ENCODE measurements at places on chromosomes 7 and 10.

DNA sequence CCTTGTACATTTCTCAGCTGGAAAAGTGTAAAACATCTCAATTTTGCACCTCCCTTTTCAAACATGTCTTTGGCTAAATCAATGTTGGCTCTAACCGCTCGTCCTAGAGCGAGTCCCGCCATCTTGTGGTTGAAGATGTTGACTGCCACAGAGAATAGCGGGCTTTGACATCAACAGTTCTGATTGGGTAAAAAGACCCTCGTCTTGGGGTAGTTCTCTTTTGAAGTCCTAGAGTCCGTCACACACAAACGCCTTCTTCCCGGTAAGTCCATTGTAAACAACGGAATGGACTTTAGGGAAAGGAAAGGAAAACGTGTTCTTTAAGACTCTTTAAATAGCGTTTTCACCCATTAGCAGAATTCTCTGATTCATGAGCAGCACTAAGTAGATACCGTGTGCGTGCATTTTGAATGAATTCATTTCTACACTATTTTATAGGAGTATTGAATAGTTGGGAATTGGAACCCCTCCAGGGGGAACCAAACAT lies 452 bp upstream of the RPP30 start:
- DNase-seq, result no peak

DNA sequence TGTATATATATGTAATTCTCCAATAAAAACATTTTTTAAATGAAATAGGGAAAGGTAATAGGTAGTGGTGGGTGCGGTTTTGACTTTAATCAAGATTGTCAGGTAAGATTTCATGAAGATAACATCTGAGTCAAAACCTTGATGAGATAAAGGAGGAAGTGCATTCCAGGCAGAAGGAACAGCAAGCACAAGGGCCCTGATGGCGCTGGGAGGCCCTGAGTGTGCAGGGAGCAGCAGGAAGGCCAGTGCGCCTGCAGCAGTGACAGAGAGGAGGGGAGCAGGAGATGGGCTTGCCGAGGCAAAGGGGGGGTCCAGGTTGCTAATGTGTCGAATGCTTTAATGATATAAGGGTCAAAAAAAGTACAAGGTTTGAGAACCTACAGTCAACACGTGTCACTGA lies 69.8 kb downstream of the GNA12 start:
- no peak for DNase-seq

- DNase-seq, result no peak
These were observed 101.4 kb downstream of the ANK3 start for GRCh38 chr10:60288256-60288655.

GRCh38 chr7:116762971-116763370 lies 91.0 kb downstream of the MET start:
- no peak for DNase-seq

- no peak for DNase-seq
These were observed 338.6 kb upstream of the NFE2L3 start for GRCh38 chr7:25813381-25813780.

GRCh38 chr7:157766098-157766497 lies 429.3 kb downstream of the DNAJB6 start:
- DNase-seq, result no peak

GRCh38 chr7:93851536-93851935 lies 39.0 kb downstream of the TFPI2 start:
- DNase-seq, result no peak

DNA sequence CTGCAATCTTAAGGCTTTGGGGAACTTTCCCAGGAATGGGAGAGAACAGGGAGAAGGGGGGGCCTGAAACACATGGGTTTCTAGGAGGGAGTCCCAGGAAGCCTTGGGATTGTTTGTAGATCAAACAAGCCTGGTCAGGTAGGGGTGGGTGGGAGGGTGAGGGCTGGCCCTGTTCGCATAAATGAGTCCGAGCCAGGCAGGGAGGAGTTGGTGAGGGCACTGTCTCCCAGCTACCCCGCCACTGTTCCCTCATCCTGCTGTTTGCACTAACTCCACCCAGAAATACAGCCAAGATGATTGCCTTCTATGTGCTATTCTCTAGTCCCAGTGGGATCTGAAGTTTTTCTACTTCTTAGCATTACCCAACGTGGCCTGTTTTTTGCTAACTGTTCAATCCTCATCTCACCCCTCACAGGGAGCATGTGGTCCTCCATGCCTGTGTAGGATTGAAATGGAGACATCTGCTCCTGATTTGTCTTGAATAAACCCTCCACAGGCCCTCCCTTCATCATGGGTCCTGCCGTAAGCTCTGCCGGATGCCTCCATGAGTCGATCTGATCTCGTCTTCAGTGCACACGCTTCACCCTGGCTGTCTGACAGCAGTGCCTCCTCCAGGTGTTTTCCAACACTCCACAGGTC lies 257.0 kb downstream of the COBL start:
- DNase-seq, result no peak

Measured in stimulated activated CD4-positive, alpha-beta T cell treated with anti-CD3 and anti-CD28 coated beads, Interleukin-4, amount 100 ng/mL, for 48 hours (primary cell).